ENCODE measurements at places on chromosomes 6 and 20. TPM values are rescaled to one million over a fixed set of nuclear protein-coding genes. Genes with fewer than 3 reads are reported as not detected.

DNA sequence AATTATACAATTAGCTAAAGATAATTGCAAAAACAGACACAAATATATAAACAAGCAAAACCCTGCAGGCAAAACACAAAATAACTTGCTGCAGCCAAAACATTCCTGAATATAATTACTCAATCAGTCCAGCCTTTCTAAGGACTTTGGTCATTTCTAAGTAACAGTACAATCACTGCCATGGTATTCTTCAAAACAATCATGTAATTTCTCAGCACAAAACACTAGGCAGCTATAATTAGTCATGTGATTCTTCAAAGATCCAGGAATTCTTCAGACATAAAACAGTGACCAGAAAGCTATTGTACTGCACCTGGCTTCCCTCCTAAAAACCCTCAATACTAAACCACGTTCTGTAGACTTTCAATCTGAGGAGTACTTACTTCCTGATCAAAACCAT is 881.1 kb downstream of the EPHA7 start:
- no peak for DNase-seq

GRCh38 chr20:49832632-49833327 is 20.2 kb downstream of the SLC9A8 start:
- no peak for DNase-seq

GRCh38 chr6:144834426-144835038 is 549.4 kb downstream of the UTRN start:
- DNase-seq: no peak

DNA sequence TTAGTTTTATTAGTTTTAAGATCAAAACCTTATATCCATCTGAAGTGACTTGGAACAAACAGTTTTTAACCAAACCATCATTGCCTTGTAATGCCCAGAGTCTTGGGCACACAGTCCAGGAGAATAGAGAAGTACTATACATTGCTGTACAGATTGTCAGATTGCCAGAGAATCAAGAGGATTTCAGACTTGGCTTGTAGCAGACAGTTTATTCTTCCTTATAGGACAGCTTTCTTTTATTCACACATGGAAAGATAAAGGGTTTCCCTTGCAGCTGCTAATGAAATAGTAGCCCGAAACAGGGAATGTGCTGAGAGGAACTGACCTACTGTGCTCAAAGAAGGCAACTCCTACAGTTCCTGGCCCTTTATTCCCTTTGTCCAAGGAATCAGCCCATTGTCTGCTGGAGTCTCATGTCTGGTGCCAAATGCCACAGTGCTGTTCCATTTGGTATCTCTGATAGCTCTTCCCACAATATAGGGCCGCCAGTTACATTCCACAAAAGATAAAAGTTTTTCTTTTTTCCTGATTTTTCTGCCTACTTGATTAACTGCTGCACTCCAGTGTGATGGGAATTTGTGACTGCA is 30.6 kb downstream of the DCBLD1 start:
- DNase-seq: no peak

GRCh38 chr20:1813674-1814635 is 81.3 kb upstream of the SIRPA start:
- DNase-seq: peak; percentile 67

DNA sequence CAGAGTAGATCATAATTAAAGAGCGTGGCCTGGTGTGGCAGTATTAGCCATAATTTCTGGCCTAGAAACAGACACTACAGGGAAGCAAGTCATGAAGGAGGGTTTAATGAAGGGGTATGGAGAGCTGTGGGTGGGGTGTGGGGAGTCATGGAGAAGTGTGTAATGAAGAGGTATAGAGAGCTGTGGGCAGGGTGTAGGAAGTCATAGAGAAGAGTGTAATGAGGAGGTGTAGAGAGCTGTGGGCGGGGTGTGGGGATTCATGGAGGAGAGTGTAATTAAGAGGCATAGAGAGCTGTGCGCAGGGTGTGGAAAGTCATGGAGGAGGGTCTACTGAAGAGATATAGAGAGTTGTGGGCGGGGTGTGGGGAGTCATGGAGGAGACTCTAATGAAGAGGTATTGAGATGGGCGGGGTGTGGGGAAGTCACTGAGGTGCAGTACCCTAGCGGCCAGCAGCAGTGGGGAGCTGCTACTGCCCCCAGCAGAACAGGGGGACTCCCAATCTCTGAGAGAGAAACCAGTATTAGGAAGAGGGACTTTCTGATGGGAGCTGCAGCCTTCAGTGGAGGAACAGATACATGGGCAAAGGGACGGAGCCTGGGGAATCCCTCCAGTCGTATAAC is 145.4 kb upstream of the FOXA2 start:
- DNase-seq: no peak

DNA sequence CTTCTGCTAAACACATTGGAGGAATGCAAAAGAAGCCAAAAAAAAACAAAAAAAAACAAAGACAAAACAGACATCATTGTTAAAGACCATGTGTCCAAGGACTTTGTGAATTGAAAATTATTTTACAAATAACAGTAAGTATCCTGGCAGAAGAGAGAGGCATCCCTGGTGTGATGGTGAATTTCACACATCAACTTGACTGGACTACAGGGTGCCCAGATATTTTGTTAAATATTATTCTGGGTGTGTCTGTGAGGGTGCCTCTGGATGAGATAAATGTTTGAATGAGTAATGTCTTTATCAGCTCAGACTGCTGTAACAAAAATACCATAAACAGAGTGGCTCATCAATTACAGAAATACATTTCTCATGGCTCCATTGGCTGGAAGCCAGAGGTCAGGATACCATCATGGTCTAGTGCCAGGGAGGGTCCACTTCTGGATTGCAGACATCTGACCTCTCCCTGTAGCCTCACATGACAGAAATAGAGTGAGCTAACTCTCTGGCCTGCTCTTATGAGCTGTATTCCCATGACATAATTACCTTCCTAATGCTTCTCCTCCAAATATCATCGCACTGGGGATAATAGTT is 12.2 kb upstream of the C6orf118 start:
- no peak for DNase-seq

DNA sequence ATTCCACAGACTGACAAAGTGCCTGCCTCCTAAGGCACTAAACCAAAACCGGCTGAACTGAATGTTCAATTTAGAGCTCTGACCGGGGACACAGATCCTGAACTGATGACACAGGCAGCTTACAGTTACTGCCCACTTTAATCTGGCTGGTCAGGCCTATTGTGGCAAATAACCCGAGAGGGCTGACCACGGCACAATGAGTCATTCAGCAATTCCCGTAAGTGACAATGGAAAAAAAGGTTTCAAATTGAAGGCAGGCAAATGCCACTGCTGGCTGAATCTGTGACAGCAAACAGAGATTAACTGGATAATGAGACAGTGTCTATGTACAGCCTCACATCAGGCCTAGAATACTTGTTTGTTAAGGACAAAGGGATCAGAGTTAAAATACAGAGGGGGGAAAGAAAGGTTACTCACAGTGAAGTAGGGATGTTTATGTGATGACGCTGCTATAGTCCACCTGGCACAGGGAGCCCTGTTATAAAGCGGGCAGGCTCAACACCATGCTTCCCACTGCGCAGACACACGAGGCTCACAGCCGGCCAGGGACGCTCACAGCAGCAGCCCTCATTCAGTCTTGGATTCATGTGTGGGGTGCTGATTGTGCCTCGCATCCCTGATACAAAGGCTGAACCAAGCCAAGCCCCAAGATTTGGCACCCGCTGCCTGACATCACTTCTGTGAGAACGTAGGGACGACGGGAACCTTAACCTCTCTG is 54.4 kb downstream of the RTN4IP1 start:
- no peak for DNase-seq

DNA sequence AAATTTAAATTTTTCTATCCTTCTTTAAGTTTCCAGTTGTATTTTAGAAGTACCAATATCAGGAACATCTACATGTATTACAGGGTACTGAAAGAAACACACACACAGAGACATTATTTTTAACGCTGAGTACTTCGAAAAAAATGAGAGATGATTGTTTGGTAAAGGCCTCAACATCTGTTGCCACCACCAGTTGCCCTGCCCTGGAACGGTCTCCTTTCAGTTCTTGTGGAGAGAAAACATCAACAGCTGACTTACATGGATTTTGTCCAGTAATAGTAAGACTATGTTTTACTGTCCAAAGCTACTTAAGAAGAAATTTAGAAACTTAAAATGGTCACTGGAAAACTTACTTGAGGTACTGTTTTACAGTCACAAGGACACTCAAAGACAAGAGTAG is 16.7 kb downstream of the HMGCLL1 start:
- DNase-seq: no peak

GRCh38 chr6:6694368-6694780 is 105.9 kb downstream of the LY86 start:
- DNase-seq: no peak

DNA sequence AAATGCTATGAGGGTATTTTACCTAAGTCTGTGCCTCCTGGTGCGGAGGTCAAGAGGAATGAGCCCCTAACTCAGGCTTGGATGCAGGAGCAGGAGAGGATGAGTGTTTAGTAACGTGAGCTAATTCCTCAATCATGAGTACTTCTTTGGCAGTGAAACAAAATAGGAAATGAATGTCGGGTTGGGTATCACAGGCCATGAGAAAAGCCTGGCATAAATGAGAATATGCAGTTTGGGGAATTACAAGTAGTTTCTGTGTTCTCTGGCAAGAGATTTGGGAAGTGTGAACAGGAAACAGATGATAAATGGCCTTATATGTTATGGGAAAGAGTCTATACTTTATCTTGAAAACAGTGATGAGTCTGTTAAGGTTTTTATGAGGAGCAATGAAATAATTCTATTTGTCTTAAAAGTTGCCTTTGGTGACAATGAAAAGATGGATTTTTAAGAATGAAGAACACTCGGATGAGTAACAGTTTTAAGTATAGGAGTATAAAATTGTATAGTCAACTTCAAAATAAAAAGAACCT is 59.0 kb upstream of the RNF146 start:
- DNase-seq: no peak

GRCh38 chr6:3825331-3825831 is 23.8 kb upstream of the FAM50B start:
- DNase-seq: peak; percentile 84

DNA sequence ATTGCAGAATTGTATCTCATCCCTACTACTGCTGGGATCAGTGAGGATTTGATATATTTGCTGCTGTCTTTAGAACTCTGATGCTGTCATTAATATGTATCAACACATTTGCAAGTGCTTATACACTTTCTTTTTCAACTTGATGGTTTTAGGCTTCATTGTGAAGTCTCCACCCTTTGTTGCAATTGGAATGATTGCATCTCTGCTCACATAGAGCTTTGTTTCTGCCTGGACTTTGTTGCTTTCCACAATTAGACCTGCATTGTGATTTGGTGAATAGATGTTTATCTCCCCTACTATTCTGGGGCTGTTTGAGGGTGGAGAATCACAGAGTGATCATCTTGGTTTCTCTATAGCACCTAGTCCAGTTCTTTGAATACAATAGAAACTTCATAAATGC is 666.7 kb downstream of the EPM2A start:
- no peak for DNase-seq

GRCh38 chr6:16163066-16163465 is 34.2 kb downstream of the MYLIP start:
- no peak for DNase-seq

DNA sequence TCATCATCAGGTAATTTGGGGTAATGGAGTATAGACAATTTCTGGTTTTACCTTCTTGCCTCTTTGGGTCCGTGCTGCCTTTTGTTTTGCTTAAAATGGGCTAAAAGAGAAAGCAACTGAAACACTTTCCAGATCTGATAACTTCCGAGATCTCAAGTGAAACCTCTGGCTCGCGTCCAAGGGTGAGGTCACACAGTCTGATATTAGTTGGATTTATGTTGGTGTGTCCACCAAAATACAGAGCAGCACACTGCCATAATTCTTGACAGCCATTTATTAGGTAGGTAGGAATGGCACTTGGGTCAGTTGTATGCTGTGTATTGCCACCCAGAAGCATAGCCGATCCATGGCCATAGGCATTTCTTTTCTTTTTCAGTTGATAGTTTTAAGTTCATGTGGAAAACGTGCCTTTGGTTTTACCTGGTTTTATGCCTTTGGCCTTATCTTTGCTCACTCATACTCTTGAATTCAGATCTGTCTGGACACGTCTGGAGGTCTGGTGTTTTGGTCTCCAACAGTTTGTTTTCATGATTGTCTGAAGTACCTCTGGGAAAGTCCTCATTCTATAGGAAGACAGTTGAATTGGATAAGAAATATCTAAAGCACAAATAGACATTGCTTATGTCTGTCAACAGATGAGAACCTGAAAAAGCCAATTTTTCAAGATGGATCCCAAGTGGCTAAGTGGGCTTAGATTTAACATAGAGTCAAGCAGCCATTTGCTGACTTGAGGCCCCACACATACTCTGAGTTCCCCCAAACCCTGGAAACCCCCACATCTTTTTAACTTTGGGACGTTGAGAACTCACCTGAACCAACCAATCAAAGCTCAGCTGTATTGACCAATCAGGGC is 320.8 kb downstream of the SOX4 start:
- no peak for DNase-seq

DNA sequence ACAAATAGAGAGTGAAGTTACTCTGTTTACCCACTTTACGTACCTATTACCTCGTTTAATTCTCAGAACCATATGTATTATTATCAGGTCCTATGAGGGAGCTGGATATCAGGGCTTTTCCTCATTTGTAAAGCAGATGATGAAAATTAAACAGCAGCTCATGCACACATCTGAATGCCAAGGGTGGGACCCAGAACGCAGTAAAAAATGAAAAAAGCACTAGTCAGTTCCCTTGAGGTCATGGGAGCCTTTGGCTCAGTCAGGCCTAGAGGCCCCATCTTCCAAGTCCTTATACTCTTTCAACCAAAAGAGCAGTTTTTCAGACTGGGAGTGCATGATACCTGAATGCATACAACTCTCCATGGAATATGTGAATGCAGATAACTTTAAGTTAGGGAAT is 23.0 kb downstream of the B3GAT2 start:
- no peak for DNase-seq

The DNMT3B gene
- total RNA-seq: 0.62 TPM

The RIMS1 gene
- total RNA-seq: 1.2 TPM

The TRMT6 gene
- 13.5 TPM for total RNA-seq

All from cardiac septum (tissue), 1 donor.